Activated CD4-positive, alpha-beta T cell treated with anti-CD3 and anti-CD28 coated beads, Interleukin-2, amount 10 ng/mL, durations not matched to agents 24 days and 14 days (primary cell): ENCODE measurements at places on chromosomes 5 and 9. TPM values are rescaled to one million over a fixed set of nuclear protein-coding genes. Genes with fewer than 3 reads are reported as not detected.

DNA sequence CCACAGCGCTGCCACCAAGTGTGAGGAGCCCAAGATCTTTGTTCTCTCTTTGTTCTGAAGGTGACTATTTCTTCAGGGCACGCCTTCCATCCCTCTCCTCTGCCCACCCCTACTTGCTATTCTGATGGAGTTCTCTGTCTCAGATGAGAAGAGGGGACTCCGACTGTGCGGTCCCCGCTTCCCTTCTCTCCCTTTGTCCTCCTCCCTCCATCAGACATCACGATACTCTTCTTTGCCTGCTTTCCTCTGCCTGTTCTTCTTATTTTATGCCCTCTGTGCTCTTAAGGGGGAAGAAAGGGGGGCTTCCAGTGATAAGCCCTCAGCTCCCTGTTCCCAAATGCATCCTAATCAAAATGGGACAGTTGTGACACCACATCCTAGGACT lies 307.8 kb downstream of the RAB3C start:
- DNase-seq = no peak

- DNase-seq = no peak
Observed at GRCh38 chr9:14813336-14814248, 91.1 kb upstream of the CER1 start.

C5orf52 gene
- total RNA-seq = 0.42 TPM in 1 of 2 replicates, not detected in the other

GFI1B gene
- not detected in 2 replicates for total RNA-seq

DNA sequence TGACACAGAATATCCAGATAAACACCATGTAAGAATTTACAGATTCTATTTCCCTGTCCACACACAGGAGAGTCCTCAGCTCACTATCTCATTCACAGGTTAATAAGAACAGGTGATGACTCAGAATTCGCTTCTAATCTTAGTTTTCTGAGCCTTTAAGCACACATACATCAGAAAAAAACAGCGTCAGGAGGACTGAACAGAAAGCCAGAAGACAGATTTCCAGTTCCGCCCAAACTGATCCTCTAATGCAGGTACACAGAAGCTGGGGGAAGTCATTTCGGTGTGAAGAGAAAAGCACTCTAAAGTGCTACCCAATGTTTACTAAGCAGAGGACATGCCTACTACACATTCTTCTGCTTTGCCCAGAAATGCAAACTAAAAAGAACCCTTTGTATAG lies 1.6 kb downstream of the CEMIP2 start:
- DNase-seq = peak; percentile 77

- DNase-seq = no peak
Observed at GRCh38 chr5:10555277-10555684, 8.6 kb upstream of the ANKRD33B start.

GMCL2 gene
- 0.07 TPM in 1 of 2 replicates, not detected in the other for total RNA-seq

DNA sequence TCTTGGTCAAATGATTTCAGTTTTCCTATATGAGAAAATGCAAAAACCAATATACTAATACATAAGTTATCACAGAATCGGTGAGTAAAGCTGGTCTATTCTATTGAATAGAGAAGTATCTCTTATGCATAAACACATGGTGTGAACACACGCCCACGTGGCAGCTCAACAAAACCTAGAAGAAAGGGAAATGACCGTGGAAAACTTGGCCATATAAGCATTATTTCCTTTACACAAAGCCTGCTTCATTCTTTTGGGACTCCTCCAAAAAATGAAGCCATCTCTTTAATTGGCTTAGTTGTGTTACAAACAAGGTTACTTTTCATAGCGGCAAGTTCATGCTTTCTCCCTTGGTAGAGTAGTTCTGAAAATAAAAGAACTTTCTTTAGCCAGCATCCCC lies 183.2 kb downstream of the TMEM161B start:
- DNase-seq = no peak

DNA sequence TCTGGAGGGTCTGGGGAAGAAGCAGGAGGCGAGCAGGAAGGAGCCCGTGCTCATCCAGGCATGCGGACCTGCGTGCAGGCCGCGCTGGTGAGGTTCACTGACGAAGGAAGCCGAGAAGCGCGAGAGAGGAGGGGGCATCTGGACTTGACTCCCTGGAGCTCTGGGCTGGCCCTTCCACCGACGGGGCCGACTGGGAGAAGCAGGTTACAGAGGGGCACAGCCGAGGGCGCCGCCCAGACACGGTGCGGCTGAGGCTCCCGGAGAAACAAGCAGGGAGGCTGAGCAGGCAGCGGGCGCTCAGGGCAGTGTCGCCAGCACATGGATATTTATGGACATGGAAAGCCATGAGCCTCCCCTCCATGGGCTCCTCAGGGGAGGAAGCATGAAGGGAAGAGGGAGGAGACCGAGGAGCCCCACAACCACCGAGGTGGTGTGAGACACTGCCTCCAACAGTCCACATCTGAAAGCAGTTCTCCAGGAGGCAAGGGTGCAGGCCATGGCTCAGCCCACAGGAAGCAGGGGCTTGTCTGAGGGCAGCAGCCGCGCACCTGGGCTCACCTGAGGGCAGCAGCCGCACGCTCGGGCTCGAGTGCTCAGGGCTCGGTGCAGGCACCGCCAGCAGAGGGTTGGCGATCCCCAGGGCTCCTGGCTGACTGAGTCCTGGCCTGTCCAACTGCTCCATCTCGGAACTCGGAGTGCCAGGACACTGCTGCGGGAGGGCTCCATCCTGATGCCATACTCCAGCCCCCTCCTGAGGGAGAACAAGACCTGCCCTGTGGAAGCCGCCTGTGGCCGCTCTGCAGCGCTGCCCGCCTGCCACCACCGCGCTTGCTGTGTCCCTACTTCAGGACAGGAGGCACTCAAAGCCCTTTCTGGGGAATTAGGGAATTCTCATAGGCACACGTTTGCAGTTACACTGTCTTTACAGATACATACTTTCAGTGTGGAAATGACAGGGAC lies 15.7 kb upstream of the INPP5E start:
- no peak for DNase-seq

DNA sequence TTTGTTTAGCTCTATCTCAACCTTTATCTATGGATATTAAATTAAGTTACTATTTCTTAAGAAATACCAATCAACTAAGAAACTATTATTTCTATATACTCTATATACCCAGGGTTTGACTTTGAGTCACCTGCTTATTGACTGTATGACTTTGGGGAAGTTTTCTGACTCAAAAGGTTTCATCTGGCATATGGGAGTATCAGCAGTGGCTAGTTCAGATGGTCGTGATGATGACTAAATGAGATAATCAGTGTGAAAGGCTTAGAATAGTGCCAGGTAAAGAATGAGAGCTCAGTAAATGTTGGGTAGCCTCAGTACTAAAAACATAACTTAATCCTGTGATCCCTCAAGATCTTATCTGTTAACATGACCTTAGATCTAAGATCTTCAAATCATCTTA lies 179.7 kb upstream of the ISL1 start:
- no peak for DNase-seq

GRCh38 chr9:107673861-107674720 lies 184.5 kb upstream of the KLF4 start:
- DNase-seq = no peak

RANBP17 gene
- not detected in 2 replicates for total RNA-seq

SOHLH1 gene
- total RNA-seq = not detected in 2 replicates

DNA sequence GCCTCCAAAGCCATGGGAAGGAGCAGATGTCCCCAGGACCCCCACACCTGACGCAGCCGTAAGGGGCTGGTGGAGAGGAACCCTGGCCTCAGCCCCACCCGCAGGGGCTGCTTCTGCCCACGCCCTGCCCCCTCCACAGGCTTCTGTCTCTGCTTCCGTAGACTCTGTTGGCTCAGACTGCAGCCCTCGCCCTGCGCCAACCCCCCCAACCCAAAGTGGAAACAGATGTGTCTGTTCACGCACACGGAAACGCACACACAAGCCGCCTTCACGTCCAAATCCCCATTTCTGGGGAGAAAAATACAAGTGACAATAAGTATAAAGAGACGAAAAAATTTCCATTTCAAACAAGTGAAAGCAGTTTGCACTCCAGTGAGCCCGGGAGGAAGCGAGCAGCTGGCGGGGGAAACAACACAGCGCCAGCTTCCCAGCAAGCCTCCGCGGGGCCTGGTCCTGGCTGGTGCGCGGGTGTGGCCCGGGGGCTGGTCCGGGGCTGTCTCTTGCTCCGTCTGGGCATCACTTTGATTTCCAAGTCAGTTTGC lies 32.6 kb upstream of the RXRA start:
- no peak for DNase-seq

DNA sequence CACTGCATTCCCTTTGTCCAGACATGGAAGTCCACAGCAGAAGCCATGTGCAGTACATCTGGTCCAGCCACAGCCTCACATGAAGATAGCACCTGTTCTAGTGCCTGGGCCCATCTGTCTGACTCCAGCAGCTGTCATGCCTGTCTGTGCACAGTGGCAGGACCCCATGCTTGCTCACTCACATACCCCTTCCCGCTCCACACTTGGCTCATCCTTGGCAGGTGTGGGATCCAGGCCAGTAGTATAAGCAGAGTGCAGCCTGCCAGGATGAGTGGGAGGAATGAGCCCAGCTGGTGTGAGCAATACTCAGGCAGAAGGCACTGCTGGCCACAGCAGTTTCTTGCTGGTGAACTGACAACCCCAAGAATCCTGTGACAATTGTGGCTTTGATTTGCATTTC lies 168.0 kb downstream of the PRDM9 start:
- no peak for DNase-seq

DNA sequence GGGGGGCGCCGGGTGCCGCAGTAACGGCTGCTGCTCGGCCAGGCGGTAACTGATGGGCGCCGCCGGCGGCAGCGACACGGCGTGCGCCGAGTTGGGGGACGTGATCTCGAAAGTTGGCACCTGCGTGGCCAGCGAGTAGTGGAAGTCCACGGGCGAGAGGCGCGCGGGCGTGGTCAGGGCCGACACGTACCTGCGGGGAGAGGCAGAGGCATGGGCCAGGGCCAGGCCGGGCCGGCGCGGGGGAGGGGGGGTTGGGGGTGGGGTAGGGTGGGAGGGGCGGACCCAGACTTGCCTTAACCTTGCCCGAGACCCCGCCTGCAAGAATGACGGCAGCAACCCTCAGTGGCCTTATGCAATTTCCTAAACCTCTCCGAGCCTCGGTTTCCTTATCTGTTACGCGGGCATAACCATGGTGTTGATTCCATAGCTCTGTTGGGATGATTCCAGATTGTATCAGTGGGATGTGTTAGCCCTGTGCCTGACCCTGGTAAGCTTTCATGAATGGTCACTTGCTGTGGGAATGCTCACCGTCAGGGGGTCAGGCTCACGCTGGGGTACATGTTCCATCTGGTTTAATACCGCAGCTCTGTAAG lies 53.0 kb downstream of the PSD2 start:
- no peak for DNase-seq

DNA sequence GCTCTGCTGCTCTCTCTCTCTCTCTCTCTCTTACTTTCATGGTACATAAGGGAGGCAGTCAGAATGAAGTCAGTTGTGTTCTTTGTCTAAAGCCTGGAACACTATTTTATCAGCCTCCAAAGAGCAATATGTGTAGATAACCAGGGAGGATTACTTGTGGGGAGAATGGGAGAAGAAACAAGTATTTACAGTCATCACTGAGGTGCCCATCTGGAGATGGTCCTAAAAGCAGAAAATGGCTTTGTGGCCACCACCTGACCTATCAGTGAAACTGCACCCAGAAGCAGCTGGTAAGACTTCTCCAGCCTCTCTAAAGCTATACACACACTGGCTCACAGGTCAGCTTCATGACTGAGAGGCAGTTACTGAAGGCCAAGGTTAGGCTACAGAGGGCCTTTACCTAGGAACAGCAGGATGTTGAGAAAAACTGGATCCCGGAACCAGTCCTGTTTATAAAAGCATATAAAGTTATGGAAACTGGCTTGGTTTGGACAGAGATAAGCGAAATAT lies 75.1 kb downstream of the MRPS27 start:
- DNase-seq = no peak
